ENCODE measurements at places on chromosomes 5 and 9.

DNA sequence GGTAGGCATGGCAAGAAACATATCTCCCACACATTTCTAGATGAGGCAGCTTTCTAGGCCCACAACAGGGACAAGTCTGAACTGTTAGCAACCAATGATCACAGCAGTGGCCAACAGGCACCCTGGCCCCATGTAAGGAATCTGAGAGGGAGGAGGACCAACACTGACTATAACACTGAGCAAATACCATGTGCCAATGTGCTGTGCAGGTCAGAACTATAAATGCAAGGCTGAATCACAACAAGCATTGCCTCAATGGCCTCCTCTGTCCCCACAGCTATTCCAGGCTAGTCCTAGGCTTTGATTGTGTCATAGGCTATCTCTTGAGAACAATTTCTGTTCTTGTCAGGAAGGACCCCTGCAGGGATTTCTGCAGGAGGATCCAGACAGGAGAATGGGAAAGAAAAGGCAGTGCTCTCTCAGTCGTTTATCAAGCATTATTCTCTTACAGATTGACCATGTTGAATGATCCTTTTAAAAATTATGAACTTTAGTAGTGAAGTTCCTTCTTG lies 221.2 kb downstream of the TLE1 start:
- no peak for DNase-seq

DNA sequence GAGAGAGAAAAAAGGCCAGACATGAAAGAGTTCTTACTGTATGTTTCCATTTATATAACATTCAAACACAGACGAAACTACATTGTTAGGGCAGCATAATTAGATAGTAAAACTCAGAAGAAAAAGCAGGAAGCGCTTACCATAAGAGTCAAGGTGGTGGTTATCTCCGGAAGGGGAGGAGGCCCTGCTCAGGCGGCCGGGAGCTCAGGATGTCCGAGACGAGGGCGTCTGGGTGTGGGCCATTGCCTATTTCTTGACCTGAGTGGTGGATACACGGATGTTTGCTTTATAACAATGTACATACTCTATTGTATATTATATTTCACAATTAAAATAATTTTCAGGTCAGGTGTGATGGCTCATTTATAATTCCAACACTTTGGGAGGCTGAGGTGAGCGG lies 80.9 kb upstream of the COL5A1 start:
- DNase-seq: no peak

- DNase-seq: no peak
These were observed 129.7 kb upstream of the MTAP start for GRCh38 chr9:21672761-21673160.

DNA sequence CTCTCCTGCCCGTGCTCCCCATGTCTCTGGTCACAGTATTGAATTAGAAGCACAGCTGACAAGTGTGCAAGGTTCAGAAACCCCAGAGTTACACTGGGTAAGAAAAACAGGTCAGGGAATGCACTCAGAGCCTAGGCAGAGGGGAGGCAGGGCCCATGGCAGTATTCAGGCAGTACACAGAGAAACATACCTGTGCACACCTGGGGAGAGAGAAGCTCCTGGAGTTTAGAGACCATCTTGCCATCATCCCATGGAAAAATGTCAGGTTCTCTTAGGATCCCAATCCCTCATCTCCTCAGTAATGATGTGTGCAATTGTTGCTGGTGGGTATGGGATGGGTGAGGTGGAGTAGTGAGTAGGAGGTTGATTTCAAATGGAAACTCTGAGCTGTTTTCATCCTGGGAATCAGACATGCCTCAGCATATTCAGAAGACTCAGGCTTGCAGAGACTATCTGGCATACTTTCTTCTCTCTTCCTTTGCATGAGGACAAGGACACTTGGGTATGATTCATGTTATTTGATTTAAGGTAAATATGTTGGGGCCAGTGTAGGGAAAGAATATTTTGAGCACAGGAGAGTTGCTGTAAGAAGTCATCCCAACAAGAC lies 228.5 kb downstream of the ESM1 start:
- no peak for DNase-seq

GRCh38 chr9:131013015-131013755 lies 4.2 kb downstream of the LAMC3 start:
- no peak for DNase-seq

- no peak for DNase-seq
These were observed 638.2 kb upstream of the SEMA6A start for GRCh38 chr5:117212866-117213265.

GRCh38 chr9:93221044-93221443 lies 37.1 kb downstream of the WNK2 start:
- no peak for DNase-seq

- no peak for DNase-seq
These were observed 9.3 kb upstream of the CAST start for GRCh38 chr5:96652769-96653454.

DNA sequence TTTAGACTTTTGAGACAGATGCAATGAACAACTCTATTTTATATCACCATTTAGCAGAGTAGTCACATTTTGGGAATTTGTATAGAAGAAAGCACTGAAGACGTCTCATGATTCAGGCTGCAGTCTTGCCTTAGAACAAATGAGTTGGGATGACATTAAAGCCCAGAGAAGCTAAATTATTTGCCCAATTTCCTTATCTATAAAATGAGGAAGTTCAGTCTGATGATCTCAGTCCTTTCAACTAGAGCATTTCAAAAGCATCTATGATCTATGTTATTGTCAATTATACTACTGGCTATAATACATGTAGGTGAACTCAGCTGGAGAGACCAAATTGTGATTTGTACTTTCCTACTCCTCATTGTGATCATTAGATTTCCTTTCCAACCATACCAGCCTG lies 154.1 kb downstream of the OSTF1 start:
- no peak for DNase-seq
